ENCODE measurements at places on chromosomes 1 and 21.

DNA sequence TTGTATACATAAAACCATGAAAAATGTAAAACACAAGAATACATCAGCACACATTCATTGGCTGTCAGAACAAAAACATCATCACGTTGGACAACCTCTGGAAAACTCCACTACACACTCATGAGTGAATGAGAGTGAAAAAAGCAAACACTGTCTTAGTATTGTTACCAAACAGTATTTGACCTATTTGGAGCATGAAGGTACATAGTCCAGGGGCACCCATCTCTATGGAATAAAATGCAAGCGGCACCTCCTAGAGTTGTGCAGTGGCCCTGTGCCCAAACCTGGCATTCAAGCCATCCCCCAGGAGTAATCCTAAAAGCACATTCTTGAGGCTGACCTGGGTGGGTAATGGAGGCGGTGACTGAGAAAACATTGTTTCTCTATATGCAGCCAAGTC lies 67.0 kb upstream of the SOD1 start:
- DNase-seq = no peak

GRCh38 chr1:80468356-80468755 lies 1332.4 kb upstream of the ADGRL2 start:
- DNase-seq = no peak

DNA sequence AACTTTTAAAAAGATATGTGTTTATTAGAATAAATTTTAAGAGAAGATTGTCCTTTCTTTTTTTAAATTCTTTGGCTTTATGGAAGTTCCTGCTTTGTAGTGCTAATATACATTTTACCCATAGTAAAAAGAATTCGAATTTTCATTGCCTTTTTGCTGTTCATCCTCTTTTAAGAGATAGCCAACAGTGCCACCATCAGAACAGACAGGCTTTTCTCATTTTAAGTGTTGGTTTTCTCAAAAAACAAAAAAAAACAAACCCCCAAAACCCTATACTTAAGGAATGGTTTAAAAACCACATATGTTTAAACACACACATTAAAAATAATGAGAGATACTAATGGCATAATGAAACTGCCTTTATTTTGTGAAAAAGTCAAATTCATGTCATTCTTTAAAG lies 118.8 kb downstream of the NEK7 start:
- DNase-seq = no peak

GRCh38 chr1:42845866-42846256 lies 552 bp upstream of the ZNF691 start:
- DNase-seq = no peak

GRCh38 chr1:107858323-107858722 lies 106.7 kb downstream of the VAV3 start:
- DNase-seq = no peak

GRCh38 chr21:45586289-45586858 lies 44.1 kb upstream of the SLC19A1 start:
- peak; percentile 26 for DNase-seq

GRCh38 chr1:5829414-5829813 lies 162.8 kb downstream of the NPHP4 start:
- DNase-seq = no peak

DNA sequence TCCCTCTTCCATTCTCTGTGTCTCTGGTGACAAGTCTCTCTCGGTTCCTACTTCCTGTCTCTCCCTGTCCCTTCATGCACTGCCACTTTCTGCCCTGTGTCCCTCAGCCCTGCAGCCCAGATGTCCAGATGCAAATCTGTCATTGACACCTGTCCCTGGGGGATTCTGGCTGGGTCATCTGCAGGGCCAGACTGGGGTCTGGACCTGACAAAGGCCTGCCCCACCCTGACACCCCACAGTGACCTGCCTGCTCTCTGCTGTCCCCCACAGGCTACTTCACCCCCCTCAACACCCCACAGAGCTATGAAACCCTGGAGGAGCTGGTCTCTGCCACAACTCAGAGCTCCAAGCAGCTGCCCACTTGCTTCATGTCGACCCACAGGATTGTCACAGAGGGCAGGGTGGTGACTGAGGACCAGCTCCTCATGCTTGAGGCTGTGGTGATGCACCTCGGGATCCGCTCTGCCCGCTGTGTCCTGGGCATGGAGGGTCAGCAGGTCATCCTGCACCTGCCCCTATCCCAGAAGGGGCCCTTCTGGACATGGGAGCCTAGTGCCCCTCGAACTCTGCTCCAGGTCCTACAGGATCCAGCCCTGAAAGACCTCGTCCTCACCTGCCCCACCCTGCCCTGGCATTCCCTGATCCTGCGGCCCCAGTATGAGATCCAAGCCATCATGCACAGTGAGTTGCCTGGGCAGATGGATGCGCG lies 7.2 kb downstream of the THEMIS2 start:
- no peak for DNase-seq

DNA sequence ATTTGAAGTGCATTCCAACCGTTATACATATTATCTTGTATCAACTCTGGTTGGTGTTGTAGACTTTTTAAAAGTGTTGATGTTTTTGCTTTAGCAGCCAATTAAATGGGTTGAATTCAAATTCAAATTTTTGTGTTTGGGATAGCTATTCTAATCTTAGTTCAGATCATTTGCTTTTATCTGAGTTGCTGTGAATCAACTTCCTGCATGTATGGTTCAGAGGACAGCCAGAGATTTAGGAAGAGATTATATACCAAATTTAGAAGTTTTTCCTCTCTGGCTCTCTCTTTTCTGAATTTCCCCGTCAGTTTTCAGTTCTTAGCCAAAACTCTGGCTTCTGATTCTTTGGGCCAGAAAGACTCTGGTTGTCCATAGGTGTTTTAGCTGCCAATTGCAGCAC lies 415.5 kb downstream of the NUF2 start:
- no peak for DNase-seq

DNA sequence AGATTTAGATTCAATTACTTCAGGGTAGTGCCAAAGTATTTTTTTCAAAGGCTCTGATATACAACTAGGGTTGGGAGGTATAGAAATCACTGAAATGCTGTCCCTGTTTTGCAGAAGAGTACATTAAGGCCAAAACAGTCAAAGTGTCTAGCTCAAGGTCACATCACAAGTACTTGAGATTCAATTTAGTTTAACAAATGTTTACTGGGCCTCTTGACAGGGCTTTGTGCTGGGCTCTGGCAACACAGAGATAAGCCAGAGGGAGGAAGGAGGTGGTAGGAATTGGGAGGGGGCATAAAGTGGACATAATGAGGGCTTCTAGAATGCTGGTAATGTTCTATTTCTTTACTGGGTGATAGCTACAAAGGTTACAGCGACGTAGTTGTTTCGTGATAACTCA lies 2.3 kb upstream of the SLC9A1 start:
- no peak for DNase-seq

GRCh38 chr1:118890851-118891384 lies 97.2 kb downstream of the TBX15 start:
- DNase-seq = no peak

DNA sequence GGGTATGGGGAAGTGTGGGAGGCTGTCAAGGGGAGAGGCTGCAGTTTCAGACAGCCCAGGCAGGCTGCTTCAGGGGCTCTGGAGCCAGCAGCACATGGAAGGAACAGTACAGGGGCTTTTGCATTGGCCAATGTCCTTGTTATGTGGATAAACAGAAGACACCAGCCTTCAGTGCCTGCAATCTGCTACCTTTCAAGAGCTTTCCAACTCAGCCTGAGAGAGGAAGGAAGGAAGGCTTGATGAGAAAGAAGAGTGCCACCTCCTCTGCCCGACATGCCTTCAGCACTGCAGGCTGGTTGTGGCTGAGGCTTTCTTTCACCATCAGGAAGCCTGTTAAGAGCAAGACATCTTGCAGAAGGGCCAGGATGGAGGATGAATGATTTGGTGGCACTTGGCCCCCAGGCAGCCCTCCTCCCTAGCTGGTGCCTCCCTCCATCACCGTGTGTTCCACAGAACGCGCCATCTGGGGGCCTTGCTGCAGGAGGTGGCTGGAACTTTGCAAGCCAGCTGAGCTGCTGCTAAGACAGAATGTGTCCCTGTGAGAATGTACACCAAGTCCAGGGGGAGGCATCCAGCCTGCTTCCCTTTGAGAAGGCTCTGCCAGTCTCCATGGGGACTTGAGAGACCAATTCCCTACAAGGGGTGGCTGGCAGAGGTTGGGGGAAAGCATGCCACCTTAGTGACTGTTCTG lies 372.4 kb upstream of the PROX1 start:
- no peak for DNase-seq

DNA sequence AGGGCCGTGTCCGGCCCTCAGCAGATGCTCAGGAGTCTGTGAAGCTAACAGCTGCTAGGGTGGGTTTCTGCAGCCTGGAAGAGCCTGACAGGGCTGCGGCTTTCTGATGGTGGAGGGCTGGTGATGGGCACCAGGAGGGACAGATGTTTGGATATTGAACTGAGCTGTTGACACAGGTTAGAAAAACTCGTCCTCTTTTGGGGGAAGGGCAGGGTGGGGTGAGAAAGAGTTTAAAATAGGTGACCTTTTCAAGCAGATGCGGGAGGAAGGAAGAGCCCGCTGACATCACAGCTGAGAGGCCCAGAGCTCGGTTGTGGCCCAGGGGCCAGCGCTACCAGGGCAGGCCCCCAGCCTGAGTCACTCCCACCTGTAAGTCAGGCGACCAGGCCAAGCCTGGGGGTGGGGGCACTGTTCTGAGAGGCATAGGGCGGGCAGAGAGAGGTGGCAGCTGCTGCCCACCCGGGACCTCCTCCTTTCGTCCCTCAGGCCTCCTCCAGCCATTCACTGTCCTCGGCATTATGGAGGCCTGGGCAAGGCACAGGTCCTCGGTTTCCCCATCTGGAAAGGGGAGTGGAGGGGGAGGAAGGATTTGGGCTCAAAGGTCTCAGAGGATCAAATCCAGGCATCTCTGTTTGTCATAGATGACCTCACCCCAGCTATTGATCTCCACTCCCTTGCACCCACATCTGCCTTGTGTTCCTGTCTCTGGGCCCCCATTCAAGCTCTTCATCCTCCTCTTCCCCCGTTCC lies 32.3 kb upstream of the ID3 start:
- no peak for DNase-seq

DNA sequence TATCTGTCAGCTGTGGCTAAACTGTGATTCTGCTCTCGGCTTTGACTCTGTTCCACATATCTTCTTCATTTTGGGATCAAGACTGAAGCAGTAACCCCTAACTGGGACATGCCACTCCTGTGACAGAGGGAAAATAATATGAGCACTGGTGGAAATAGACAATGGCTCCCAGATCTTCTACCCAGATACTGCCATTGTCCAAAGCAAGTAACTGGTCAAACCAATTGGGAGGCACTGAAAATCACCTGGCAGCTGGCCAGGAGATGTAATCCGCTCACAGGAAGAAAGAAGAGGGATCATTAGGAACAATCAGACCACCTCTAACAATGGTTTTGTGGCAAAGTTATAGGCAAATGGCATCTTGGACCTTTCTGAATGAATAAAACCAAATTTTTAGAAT lies 10.7 kb downstream of the SNX7 start:
- no peak for DNase-seq

GRCh38 chr1:7768583-7768982 lies 2.5 kb upstream of the VAMP3 start:
- no peak for DNase-seq

DNA sequence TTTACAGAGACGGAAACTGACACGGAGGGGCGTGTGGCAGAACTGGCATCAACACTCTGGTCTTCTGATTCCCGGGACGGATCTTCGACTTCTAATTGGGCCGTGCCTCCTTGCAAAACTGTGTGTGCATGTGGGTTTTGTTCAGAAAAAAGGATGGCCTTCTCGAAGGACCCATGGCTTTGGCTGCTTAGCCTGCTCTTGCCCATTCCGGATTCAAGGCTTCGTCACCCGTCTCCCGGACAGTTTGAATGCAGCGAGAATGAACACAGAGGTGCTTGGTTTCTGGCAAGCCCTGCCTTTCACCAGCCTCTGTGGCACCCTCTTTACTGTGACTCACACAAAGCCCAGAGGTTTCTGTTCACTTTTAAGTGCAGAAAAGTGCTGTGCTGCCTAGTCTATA lies 120.1 kb downstream of the PRDM2 start:
- DNase-seq = no peak

GRCh38 chr1:56457756-56458375 lies 121.5 kb downstream of the PLPP3 start:
- no peak for DNase-seq

DNA sequence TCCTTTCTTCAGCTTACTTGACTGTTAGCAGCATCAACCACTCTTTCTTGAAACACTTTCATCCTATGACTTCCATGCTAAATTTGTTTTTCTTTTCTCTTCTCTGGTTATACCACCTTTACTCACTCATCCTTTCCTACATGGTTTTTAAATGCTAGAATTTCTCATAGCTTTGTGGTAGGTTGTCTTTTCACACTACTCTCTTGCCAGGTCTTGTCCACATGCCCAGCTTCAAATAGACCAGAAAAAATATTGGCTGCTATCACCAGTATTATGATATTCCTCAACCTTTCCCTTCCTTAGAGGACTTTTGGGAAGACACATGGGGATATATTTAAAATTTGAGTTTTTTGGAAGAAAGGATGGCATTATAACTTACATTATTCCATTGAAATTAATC lies 48.8 kb downstream of the PPP1R12B start:
- DNase-seq = no peak

GRCh38 chr1:29800522-29800956 lies 564.2 kb downstream of the PTPRU start:
- DNase-seq = no peak

GRCh38 chr1:20476265-20477038 lies 9.6 kb downstream of the CAMK2N1 start:
- DNase-seq = peak; percentile 38

DNA sequence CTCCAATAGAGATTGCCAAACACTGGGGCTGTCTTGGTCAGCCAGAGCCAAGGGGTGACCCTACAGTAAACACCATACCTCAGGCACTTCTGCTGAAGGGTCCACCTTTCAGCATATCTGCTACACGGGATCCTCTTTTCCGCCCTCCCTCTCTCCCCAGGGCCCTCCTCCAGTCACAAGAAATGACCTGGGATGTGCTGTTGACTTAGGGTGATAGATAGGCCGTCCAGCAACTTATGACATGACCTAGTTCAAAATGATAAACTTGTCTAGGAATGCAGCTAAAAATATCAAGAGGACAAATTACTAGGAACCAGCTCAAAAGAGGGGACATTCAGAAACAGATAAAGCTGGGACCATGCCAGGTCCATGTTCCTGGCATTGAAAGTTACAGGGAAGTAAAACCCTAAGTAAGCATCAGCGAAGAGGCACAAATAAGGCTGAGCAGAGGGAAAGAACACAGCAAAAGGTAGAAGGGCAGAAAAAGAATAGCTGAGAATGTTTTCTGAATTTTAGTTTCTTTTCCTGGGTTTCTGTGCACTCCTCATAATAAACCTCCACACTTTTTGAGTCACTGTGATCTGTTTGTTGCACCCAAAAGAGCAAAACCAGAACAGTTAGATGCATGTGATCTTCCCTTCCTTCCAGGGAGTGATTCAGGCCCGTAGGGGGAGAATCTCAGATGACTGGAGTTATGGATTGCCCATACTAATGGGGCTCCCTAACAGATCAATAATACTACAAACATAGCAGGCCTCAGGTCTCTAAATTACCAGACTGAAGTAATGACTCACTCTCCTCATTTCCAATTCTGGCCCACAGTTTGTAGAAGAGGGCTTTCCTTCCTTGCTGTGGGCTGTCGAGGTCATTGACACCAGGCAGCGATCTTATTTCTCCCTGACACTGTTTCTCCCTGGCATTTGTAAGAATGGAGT lies 48.9 kb upstream of the F3 start:
- DNase-seq = no peak
